Activated naive CD4-positive, alpha-beta T cell treated with Interleukin-2 at 50 U/mL for 16 hours (primary cell): ENCODE measurements at places on chromosomes 6 and 20.

DNA sequence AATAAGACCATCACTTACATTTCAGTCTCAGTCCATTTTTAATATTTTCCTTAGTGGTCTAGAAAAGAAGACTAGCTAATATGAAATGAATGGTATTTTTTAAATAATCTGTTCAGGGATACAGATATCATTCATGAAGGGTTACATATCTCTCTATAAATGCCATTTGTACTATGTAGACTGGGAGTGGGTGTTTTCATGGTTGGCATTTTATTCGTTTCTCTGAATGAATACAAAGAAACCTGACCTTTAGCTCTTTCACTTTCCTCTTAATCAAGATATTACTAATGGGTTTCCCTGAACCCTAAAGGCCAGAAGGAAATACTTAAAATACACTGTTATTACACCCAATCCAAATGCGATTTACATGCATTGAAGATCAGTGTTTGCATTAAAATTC, 788.9 kb downstream of the TBC1D32 start:
- no peak for DNase-seq

DNA sequence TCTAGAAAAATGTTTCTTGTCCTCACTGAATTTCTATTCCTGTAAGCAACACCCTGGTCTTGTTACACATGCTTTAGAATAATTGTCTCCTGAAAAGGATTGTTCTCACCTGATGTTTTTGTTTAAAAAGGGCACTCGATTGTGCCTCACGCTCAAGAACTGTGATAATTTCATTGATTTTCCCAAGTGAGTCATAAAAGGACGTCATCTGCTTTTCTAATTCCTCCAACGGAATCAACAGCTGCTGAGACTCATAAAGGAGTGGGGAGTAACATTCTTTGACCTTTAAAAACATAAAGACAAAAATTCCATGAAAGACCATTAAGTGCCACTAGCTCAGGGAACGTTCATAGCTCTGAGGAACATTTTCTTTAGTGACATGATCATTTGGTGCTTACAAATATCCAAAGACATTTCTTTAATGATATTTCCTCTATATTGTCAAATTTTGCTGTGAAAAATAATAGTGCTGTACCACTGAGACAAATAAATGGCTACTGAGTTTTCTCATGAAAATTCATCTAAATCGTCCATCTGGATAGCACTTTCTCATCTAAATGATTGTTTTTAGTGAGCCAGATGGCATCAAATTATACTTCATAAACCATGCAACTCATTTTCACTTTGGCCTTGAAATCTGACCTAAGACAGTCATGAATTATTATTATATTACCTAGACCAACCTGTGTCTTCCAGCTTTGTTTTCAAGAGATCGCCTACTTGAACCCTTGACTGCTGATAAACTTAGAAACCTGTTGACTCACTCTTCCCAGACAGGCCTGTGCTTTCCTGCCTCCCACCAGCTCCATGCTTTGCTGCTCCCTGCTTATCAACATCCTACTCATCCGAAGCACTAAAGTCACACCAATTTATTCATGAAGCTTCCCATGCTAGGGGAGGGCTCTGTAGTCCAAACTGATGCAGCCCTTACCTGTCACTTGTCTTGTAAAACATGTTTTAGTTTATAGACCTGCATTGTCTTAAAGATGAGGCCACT, 178.2 kb downstream of the SYNE1 start:
- DNase-seq: no peak

DNA sequence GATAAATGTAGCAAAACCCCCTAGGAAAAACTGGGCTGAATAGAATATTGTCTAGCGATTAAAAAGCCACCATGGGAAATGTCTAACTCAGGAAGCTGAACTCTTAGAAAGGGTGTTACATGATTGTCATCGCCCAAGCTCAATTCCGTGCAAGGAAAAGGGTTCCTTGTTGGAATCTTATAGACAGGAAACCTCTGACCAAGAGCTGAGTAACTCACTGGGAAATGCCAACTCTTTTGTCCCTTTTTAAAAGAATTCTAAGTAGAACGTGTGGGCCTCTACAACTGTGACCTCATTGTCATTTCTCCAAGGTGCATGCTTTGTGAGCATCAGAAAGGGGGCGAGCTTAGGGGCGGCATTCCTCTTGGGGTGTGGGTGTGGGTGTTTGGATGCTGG, 88.1 kb downstream of the SYNJ2 start:
- DNase-seq: no peak

DNA sequence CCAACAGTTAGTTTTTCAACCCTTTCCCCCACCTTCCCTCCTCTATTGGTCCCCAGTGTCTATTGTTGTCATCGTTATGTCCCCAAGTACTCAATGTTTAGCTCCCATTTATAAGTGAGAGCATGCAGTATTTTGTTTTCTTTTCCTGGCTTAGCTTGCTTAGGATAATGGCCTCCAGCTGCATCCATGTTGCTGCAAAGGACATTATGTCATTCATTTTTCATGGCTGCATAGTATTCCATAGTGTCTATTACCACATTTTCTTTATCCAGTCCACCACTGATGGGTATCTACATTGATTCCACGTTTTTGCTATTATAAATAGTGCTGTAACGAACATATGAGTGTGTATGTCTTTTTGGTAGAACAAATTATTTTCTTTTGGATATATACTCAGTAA, 55.3 kb upstream of the HIVEP1 start:
- no peak for DNase-seq

GRCh38 chr6:81381382-81381916, 371.0 kb downstream of the TENT5A start:
- no peak for DNase-seq

- DNase-seq: no peak
These were observed 137.2 kb downstream of the EYA2 start for GRCh38 chr20:47031821-47032220.

DNA sequence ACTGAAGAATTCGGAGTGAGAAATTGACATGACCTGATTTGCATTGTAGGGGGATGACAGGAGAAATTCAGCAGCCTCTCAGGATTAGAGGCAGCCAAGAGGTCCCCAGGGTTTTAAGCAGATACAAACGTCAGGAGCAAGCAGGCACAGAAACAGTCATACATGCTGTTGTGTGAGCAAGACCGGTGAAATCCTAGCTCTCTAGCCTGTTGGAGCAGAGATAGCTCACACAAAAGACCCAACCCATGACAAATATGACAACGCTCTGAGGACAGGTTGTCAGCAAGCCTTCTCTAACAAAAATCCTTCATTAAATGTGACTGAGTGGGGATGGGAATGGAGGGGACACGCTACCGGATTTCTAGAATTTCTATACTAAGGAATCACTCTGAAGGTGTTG, 23.0 kb upstream of the AKAP12 start:
- no peak for DNase-seq

GRCh38 chr6:135173989-135174484, 7.1 kb upstream of the MYB start:
- no peak for DNase-seq

GRCh38 chr6:105504706-105505105, 101.8 kb upstream of the PREP start:
- DNase-seq: no peak

- no peak for DNase-seq
These were observed 191.7 kb downstream of the SMOC2 start for GRCh38 chr6:168632694-168633093.

DNA sequence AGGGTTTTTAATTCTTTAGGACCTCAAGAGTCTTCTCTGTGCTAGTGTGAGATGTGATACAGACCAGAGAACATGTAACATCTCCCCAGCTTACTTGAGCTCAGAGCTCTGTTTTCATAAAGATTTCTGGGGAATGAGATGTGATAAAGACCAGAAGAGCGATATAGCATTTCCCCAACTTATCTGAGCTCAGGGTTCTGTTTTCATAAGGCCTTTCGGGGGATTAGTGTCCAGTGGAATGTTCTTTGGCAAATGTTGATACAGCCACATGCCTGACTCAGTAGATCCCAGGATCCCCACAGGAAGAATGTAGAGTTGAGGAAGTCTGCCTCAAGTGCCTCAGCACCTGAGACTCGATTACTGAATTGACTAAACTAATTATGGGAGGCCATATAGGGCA, 18.7 kb upstream of the TOP1 start:
- no peak for DNase-seq

DNA sequence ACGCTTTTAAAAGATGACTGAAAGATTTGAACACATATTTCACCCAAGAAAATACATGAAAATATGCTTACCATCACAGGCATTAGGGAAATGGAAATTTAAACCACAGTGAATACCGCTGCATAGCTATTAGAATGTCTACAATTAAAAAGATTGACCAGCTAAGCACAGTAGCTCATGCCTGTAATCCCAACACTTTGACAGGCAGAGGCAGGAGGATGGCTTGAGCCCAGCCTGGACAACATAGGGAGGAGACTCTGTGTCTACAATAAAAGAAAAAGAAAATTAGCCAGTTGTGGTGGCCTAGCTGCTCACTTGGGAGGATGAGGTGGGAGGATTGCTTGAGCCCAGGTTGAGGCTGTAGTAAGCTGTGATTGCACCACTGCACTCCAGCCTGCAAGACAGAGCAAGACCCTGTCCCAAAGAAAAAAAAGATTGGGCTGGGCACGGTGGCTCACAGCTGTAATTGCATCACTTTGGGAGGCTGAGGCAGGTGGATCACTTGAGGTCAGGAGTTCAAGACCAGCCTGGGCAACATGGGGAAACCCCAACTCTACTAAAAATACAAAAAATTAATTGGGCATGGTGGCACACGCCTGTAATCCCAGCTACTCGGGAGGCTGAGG, 163.7 kb upstream of the AKAP12 start:
- DNase-seq: no peak

GRCh38 chr6:12423832-12424231, 133.7 kb downstream of the EDN1 start:
- DNase-seq: no peak
